ENCODE measurements at places on chromosomes 7 and 10.
A peak's percentile ranks its signal among the peaks of the same experiment; 100 is the strongest.

GRCh38 chr10:103752680-103753248, 102.6 kb downstream of the SH3PXD2A start:
- DNase-seq = no peak

DNA sequence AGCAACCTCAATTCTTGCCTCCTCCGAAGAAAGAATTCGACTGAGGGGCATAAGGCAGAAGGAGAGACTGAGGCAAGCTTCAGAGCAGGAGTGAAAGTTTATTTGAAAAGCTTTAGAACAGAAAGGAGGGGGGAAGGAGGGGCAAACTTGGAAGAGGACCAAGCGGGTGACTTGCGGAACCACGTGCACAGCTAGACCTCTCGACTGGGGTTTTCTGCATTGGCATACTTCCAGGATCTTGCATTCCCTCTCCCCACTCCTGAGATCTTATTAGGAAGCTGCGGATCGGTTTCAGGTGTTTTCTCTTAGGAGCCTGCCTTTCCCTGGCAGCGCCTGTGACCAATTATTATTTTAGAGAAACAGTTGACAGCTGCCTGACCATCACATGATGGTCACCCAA, 20.3 kb upstream of the CPXM2 start:
- DNase-seq = no peak

GRCh38 chr7:18572154-18572553, 76.6 kb downstream of the HDAC9 start:
- DNase-seq = no peak

- DNase-seq = peak; percentile 40
Observed at GRCh38 chr7:20786779-20787659, at the start of gene SP8. Gene SP8 (minus strand): TSS chr7:20786886. CDS start chr7:20786798, 88 bp downstream.

DNA sequence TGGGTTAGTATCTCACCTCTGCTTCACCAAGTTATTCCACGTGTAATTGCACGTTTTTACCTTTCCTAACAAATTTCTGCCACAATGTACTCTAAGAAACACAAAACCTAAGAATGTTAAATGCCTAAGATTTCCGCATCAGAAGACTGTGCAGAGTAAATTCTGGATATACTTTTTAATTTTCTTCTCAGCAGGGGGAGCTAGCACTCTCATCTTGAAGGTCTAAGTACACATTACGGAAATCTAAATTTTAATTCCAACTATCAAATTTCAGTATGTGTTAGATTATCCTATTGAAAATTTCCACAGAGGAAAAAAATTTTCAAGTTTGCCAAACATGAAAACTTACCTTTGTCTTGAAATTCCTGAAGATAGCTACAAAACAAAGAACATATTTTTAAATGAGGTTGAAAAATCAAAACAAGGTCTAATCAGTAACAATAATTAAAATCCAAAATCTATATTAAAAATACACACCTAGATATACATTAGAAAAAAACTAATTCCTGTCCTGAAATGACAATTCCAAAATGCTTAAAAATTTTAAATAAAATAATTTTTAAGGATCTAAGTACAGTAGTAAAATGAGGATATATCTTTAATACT, 10.5 kb downstream of the SKAP2 start:
- no peak for DNase-seq
